ENCODE measurements at places on chromosomes 7 and 10. TPM values are rescaled to one million over a fixed set of nuclear protein-coding genes. Genes with fewer than 3 reads are reported as not detected.

The GRIFIN gene
- total RNA-seq: not detected

The SLK gene
- 66.5 TPM for total RNA-seq

The TMEM139 gene
- 0.36 TPM for total RNA-seq

The GNAI1 gene
- 27.8 TPM for total RNA-seq

The OR9A2 gene
- total RNA-seq: 0.34 TPM

Data from melanocyte of skin (primary cell).